HTR-8/SVneo (cell line): ENCODE measurements at places on chromosomes 2 and 18.

DNA sequence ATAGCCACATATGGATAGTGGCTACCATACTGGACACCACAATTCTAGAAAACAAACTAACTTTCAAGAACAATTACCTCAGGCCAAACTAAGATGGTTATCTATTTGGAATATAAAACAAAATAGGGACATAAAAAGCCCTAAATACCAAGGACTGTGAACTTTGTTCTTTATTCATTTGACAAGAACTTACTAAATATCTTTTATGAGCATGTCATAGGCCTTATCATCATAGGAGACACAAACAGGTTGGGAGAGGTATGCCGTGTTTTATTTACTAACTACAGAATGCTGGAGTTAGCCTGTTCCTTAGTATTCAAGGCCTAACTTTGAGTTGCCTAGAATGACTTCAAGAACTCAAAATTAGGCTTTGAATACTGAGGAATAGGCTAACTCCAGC is 32.1 kb downstream of the CCDC93 start:
- no peak for DNase-seq

DNA sequence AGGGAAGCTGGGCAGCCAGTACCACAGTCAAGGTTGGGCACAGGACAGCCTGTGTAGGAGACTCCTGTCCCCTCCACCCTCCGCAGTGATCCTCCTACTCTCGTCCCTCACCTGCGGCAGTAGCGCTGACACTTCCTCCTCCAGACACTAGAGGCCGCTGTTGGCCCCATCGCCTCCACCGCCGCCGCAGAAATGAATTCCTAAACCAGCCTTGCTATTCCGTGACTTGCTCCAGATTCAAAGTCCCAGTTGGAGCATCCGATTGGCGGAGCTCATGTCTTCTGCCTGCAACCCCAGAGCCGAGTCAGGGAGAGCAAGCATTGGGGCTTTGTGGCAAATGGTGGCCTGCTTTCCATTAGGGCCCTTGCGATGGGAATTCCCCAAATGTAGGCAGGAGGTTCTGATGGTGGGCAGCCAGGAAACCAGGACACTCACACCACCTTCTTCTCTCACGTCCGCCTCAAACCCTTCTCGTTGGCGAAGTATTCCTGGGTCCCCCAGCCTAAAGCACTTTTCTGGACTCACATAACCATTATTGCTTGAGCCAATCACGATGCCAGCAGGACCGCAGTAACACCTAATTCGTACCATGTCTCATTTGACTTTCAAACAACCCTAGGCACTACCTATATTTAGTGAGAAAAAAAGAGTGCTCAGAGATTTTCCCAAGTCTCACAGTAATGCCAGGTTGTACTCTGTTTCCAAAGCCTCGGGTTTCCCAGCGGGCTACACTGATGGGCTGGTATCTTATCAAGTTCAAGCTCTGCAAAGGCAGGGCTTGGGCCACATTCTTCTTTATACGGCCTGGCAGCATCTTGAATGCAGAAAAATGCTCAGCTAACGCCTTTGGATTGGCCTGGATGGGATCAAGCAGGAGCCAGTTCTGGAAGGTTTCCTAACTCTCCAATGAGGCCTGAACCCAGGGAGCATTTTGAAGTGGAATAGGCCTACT is 1.2 kb upstream of the DNAJB2 start:
- DNase-seq = peak; percentile 67

DNA sequence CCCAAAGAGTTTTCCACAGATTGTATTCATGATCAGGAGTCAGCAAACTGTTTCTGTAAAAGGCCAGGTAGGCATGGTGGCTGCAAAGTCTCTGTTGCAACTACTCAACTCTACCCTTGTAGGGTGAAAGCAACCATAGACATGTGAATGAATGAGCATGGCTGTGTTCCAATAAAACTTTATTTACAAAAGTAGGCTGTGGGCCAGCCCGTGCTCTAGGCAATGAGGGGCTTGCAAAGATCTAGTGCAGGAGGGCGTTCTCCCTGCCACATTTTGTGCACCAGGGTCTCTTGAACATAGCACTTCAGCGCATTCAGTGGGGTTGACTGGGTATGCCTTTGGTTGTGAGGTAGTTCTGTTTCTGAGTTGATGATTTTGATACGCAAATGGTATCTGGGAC is 85.8 kb downstream of the ST6GAL2 start:
- no peak for DNase-seq

DNA sequence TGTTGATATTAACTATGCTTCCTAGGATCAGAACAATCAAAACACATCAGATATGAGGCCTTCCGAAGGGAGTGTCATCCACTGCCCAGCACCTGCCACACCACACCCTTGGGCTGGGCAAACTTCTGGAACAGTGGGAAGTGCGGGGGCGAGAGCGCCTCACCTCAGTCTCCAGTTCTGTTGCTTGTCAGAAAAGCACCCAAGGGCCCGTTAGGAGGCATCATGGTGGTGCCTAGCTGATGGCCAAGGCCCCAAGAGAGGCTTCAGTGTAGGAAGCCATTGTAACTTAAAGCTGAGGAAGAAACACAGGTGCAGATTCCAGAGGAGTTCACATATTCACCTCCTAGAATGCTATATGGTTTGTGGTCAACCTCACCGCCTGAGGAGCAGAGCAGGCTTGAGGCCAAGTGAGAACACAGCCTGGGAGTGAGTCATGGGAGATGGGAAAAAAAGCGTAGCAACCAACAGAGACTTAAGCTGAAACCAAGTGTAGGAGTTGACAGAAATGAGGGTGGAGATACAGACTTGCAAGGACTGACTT is 85.1 kb upstream of the ATL2 start:
- DNase-seq = peak; percentile 91

DNA sequence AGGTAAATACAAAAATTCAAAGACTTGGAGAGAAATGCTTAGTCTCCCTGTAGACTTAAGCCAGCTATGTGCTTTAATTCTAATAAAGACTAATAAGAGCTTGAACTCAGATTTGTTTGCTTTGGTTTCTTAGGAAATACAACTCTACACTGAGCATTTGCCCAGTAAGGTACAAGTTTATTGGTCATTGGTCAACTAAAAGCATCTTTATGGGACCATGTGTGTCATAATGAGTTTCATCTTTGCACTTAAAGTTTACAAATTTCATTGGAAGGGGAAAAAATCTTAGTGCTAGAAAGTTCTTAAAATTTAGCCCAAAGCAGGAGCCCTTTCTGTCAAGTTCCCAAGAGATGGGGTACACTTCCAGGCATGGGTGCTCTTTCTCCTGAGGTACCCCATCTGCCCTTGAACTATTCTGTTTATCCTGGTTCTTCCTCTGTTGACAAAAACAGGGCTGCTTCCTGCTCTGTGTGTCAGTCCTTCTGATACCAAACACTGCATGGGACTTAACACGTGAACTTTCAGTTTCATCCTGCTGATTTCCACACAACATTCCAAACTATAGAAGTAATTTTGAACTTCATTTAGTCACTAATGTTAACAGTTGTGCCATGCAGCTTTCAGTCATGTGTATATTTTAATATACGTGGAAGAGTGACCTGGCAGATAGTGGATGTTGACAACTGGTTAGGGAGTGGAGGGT is 200.2 kb downstream of the TPGS2 start:
- no peak for DNase-seq

DNA sequence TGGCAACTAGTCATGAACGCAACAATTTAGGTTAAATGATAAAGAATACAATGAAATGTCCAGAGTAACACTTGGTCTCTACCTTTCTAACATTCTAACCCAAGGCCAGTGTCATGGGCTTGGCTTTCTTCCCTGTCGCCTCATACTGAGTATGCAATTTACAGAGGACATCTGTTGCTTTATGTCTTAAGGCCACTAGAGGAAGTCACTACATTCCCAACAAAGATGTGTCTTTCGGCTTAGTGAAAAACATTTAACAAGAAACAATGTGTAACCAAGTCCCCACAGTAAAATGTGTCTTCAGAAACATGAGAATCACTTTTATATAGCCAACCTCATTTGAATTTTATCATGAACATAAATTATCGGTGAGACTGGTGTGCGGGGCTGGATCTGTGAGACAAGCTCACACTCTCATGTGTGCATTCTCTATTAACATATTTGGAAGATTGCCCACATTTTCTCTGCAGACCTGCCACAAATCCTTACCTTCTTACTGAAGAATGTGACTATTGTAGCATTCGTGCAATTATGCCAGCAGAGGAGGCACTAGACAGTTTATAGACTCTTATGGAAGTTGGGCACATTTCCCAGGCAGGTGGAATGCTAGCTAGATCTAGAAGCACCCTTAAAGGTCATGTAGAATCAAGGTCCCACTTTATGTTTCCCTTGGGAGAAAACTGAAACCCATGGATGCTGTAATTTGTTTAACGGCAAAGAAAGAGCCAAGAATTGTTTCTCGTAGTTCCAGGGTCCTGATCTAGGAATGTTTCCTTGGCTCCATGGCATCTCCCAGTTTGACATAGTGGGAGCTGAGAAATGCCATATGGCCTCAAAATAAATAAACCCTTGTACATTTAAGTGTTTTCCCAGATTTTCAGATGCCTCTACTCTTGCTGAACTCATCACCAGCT is 101.8 kb downstream of the CD226 start:
- no peak for DNase-seq

DNA sequence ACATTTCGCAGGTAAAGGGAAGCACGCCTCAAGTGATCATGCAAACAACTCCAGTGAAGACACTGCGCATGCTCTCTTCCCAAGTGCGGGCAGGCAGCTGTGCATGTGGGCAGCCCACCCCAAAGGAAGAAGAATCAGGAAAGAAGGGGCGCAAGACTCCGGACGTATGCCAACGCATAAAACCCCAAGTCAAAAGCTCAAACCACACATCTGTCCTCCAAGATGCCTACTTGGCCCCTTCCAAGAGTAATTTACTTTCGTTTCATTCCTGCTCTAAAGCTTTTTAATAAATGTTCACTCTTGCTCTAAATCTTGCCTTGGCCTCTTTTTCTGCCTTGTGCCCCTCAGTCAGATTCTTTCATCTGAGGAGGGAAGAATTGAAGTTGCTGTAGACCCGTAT is 254.9 kb downstream of the PIEZO2 start:
- no peak for DNase-seq

GRCh38 chr18:55256226-55256928 is 297.1 kb upstream of the CCDC68 start:
- no peak for DNase-seq

DNA sequence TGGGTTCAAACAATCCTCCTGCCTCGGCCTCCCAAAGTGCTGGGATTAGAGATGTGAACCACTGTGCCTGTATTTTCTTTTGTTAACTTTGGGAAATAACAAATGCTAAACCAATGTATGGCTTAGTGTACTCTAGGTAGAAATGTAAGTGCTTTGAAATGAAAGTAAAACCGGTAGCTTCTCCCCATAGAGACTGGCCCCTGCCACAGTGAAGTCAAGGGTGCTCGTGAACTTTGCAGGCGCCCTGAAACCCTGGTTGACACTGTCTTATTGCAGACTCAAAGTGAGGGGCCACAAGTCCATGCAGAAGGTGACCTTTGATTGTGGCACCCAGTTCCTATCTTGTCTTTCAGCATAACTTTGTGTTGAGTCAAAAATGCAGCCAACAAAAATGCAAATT is 24.2 kb upstream of the MTCL1 start:
- no peak for DNase-seq

DNA sequence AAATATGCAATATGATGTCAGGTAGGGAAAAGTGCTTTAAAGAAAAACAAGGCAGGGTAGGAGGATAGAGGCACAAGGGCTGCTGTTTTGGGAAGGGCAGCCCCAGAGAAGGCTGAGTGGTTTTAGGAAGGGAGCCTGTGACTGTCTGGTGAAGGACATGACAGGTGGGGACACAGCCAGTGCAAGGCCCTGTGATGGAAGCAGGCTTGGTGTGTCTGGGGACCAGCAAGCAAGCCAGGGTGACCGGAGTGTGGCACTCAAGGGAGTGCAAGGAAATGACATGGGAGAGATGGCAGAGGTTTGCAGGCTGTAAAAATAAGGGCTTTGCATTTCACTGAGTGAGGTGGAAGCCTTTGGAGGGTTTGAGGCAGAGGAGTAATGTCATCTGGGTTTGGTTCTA is 62.0 kb downstream of the LTBP1 start:
- DNase-seq = no peak

DNA sequence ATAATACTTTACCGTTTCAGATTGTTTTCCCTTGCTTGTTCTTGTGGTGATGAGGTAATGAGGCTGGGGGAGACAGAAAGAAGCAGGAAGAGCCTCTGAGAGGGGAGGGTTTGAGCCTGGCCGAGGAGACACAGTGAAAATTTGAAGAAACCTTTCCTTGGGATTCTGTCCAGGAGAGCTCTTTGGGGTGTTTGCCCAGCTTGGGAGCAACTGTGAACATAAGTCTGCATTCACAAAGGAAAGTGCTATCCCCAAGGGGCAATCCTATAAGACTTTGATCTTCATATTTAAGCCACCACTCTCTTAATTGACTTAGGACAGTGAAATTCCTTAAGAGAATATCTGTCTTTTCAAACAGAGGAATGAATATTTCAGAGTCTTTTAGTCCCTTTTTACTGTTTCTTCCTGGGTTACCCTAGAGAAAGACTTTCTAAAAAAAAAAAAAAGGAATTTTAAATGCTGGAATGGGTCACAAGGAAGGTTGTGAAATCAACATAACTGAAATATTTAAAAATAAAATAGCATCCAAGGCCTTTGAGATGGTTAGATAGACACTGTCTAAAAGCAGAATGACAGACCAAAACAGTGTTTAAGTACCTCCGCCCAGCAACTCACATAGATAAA is 52.5 kb upstream of the STAM2 start:
- no peak for DNase-seq

DNA sequence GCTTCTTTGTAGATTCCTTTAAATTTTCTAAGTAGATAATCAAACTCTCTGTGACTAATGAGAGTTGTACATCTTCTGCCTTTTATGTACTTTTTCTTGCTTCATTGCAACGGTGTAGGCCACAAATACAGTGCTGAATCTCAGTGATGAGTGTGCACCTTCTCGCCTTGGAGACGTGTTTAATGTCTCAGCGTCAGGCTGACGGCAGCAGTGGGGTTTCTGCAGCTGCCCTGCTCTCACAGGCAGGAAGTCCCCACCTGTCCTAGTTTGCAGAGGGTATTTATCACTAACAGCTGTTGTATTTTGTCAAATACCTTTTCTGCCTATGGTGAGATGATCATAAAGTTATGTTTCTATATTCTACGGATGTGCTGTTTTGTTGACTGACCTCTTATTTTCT is 13.3 kb downstream of the AGXT start:
- no peak for DNase-seq

DNA sequence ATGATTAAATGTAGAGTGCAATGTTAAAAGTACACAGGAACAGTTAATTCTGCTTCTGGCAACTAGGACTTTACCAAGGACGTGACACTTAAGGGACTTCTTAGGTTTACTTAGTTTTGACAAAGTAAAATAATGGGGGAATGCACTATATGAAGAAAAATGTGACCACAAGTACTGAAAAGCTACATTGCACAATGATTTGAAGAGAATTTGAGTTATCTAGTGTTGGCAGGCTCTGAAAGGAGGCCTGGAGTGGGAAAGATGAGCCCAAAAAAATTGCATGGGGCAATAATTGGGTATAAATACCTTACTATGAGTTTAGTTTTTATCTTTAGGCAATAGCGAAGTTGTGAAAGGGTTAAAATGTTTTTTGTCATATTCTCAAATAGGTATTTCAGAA is 173.7 kb downstream of the DOK6 start:
- DNase-seq = no peak
